GDM1 (cell line): ENCODE measurements at places on chromosomes 7 and 10.

DNA sequence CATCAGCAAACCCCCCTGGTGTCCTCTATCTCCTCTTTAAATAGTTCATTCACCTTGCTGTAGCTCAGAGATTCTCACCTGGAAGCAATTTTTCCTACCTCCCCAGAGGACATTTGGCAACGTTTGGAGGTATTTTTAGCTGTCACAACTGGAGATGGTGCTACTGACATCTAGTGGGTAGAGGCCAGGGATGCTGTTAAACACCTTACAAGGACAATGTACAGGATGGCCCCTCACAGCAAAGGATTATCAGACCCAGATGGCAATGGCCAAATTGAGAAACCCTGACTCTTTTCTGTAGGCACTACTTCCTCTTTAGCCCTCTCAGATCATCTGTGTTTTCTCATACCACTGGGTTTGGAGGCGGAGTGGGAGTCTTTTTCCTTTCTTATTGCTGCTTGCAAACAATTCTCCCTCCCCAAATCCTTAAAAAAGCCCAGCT, 13.2 kb upstream of the TRA2A start:
- DNase-seq = no peak

DNA sequence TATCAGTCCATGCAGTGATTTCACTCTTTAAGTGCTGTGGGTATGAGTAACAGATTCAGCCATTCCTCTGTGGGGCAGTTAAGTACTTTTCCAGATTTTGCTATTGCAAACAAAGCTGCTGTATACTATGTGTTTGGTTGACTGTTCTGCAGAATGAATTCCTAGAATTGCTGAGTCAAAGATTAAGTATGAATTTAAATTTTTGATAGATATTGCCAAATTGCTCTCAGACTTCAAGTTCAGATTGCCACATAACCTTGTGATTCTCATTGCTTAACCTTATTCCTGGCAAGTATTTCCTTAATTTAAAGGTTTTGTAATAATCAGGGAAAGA, 21.6 kb upstream of the SAR1A start:
- DNase-seq = no peak

DNA sequence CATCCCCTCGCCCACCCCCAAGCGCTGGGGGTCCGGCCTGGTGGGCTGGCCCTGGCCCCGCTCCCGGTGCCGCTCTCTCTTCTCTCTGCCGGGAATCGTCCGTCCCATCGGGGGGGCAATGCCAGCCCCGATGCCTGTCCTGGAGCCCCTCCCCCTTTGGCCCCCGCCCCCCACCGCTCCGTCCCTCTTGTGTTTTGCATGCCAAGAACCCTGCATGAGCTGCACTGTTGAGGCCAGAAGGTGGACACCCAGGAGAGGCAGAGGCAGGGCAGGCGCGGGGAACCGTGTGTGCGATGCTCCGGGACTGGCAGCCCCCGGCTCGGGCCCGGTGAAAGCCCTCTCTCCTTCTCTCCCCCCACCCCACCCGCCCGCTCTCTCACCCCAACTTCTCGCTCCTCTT, 22.1 kb upstream of the HSPB1 start:
- no peak for DNase-seq

DNA sequence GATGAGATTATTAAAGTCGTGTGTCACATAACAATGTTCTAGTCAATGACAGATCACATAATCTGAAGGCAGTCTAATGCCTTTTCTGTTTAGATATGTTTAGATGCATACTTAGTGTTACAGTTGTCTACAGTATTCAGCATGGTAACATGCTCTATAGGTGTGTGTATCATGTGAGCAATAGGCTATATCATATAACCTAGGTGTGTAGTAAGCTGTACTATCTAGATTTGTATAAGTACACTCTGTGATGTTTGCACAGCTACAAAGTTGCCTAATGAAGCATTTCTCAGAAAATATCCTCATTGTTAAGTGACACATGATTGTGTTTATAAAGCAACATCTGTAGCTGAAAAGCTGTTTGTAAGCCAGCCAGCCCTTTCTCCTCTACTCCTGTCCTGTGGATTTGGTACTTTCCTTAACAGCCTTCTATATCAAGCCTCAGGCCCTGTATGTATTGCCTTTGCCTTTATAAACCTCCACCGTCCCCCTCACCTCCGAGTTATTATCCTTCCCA, 6.3 kb downstream of the HECTD2 start:
- no peak for DNase-seq

GRCh38 chr7:98187138-98187502, 24.1 kb upstream of the BHLHA15 start:
- no peak for DNase-seq

DNA sequence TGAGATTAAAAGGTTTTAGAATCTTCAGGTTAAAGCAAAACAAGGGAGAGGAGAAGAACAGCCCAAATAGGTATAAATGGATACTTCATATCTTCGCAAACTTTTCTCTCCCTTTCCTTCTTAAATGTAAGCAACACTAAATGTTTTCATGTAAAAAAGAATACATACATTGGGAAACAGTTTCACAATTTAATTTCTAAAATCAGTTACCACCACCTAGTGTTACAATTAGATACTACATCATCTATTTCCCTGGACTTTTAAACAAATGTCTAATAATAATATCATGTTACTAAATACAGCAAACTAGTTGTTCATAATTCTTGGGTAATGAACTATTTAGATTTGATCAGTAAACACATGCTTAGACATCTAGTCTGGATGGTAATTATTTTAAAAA, 35.8 kb downstream of the MINDY3 start:
- no peak for DNase-seq

DNA sequence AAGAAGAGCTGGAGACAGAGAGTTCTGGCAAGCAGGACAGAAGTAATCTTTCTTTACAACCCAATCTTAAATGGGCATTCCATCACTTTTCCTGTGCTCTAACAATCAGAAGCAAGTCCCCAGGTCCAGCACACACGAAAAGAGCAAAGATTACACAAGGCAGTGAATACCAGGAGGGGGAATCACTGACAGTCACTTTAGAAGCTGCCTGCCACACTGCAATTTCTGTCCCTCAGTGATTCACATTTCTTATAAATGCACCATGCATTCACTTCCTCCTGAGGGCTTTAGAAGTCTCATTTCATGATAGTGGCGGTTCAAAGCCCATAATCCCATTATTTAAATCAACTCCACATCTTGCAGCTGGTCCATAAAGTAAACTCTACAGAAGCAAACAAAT, 362.5 kb downstream of the POM121L12 start:
- DNase-seq = no peak

- DNase-seq = no peak
These were observed 59.4 kb downstream of the GCC1 start for GRCh38 chr7:127525866-127526480.
